Stimulated activated CD4-positive, alpha-beta T cell treated with anti-CD3 and anti-CD28 coated beads, Interleukin-1b, Interleukin-23, amount 100 ng/mL, for 48 hours (primary cell): ENCODE measurements at places on chromosomes 2 and 18.

GRCh38 chr2:20317197-20317596, 33.4 kb downstream of the PUM2 start:
- no peak for DNase-seq

DNA sequence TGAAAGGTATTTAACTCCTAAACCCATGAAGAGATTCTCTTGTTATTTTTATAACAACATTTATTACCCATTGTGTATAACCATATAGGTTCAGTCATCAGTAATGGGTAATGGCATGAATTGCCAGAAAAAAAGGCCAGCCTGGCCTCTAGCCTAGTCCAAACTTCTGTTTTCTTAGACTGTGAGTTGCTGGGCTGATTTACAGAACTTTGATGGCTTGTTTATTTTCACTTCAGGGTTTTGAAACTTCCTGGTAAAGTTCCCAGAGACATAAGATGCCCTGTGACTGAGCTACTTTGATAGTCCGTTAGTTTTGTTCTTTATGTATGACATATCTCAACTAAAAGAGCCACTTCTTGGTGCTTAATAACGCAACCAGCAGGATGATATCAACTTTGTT, 164.8 kb downstream of the METTL4 start:
- no peak for DNase-seq

DNA sequence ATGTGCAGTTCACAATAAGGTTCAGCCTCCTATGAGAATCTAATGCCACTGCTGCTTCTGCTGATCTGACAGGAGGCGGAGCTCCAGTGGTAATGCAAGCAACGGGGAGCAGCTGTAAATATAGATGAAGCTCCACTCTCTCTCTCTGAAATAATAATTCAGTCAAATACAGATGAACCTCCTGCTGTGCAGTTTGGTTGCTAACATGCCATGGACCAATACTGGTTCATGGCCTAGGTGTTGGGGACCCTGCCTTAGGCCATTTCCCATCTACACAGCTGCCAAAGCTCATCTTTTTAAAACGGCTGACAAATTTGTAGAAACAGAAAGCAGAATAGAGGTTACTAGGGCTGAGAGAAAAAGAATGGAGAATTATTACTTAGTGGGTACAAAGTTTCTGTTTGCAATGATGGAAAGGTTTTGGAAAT, 10.7 kb upstream of the HNRNPA3 start:
- DNase-seq, result no peak

DNA sequence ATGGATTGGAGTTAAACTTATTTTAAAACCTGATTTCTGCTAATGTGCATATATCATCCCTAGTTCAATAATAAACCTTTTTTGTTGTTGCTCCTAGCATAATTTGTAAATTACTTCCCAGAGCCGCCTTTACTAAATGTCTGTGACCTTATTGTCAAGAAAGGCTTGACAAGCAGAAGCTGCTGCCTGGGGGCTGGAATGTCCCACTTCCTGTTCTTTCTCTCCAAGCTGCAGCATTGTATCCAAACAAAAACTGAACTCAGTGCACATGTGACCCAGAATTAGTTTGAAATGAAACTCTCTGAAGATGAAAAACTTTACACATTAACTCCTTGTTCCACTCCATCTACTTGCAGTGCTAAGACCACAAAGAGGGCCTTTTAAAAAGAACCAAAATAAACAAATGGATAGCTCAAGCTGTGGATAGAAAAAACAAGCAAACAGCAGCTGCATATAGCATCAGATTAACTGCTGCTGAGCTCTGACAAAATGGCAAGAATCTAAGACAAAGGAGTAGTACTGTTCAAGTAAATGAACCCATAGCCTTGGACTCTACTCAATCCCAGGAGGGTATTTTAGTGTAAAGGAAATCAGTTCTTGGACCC, 99.8 kb upstream of the NEUROD1 start:
- no peak for DNase-seq

DNA sequence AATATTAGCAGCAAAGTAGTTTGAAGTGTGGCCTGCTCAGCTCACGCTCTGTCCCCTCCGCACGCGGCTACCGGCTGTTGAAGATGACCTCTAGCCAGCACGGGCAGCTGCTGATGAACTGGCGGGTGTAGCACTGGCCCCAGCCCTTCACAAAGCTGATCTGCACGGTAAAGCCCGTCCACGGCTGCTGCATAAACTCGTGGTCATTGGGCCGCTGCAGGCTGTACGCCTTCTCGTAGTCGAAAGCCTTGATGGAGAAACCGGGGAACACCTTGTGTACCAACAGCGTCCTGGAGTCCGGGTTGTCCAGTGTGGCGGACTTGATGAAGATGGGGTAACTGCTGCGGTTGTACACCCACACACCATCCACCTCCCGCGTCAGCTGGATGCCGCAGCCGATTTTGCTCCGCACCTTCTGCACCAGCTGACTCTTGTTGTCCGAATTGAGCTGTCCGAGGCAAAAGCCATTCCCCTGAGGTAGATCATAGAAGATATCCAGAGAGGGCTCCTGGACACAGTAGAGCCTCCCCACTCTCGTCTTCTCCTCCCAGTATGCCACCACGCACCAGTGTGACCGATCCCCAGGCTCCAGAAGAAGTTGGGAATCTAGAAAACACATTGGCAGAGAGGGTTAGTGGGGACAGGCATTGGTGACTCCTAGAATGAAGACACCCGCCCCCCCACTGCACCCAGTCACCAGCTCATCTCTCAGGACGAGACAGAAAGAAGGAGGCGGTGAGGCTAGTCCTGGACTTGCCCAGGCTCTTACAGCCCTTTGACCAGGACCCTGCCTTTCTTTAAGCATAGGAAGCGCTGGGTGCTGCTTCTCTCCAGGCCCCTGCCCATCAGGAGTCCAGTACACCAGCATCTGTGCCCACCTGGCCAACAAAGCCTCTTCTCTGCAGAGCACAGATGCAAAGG, 29.2 kb downstream of the SMAD7 start:
- DNase-seq, result no peak

GRCh38 chr18:49249521-49249920, 210.9 kb downstream of the DYM start:
- DNase-seq, result no peak

- DNase-seq, result no peak
Observed at GRCh38 chr18:6406075-6406909, 8.4 kb downstream of the L3MBTL4 start.

DNA sequence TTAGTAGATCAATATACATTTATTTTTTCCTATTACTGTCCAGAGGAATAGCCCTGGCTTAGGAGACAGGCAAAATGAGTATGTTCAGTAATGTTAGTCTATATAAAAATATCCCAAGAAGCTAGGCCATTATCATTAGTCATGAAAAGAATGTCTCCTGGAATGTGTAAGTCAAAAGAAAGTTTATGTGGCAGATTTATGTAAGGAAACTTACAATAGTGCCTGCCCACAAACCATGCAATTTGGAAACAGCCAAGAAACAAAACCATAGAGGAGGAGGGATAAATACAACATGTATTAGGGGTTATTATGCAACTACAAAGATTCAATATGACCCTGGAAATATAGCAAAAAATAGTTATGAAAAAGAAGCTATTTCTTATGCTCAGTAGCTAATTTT, 96.3 kb downstream of the NOL4 start:
- DNase-seq, result no peak

DNA sequence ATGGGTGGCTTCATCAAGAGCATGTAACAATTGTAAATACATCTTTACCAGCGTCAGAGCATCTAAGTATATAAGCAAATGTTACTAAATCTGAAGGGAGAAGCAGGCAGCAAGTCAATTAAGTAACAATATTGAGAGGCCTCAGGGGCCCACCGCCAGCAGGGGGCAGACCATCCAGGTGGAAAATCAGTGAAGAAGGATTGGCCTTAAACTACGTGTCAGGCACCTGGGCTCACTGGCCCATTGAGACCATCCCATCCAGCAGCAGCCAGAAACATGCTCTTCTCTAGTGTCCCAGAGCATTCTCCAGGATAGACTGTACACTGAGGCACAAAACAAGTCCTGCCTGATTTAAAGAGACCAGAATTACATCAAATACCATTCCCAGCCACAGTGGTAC, 96.2 kb upstream of the SNTG2 start:
- DNase-seq, result peak; percentile 28

GRCh38 chr2:203200866-203201265, 38.0 kb upstream of the CYP20A1 start:
- DNase-seq, result no peak

DNA sequence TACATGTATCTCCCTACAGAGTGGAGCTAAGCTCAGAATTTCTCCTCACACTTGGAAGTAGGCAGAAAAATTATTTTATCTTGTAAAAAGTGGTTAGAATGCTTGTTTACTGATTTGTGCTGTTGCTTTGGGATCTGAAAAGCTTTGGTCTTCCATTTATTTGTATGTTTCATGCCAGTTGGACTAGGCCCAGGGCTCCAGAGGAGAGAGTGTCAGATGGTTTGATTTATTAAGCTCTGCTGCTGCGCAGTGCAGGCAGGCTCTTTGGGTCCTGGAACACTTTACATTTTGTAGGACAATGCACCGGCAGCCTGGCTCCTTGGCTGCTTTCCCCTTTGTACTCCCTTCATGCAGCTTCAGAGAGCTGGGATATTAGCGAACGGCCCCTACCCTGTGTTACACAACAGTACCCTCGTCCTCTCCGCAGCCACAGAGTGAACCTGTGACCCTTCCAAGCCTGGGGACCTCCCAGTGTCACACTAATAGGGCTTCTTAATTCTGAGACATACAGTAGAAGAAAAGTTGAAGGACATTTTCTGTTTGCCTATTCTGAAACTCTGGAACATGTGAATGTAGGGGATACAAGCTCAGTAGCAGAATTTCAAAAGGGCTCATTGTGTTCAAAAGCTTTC, 56.7 kb upstream of the EML6 start:
- no peak for DNase-seq

DNA sequence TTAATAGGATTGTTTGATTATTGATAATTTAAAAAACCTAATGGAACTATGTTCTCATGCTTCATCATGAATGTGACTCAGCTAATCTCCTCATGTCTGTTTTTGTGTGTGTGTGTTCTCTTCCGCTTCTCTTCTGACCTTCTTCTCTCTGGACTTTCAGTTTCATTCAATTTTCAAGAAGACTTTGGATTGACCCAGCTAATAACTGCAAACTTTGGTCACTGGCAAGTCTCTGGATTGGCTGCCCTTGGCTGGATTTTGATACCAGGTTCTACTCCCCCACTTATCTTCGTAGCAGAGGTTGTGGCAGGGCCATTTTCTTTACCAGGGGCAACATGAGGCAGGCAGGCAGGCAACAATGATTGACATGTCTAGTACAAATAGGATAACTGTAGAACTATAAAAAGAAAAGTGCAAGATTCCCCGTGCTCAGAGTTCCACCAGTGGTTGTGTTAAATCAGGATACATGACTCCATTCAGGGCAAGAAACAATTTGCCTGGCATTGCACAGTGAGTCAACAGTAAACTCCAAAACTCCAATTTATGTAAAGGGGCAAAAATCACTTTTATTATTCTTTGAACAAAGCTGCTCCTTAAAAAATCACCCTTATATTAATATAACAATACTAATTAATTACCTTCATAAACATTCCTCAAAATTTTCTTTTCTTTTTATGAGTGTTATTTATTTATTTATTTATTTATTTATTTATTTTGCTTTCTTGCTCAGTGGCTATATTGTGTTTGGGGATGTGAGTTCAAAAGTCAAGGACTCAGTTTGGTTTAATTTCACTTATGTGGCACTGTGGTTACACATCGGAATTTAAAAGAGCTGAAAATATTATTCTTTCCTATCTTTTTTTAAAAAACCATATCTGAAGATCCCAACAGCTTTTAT, 167.6 kb downstream of the RND3 start:
- no peak for DNase-seq

DNA sequence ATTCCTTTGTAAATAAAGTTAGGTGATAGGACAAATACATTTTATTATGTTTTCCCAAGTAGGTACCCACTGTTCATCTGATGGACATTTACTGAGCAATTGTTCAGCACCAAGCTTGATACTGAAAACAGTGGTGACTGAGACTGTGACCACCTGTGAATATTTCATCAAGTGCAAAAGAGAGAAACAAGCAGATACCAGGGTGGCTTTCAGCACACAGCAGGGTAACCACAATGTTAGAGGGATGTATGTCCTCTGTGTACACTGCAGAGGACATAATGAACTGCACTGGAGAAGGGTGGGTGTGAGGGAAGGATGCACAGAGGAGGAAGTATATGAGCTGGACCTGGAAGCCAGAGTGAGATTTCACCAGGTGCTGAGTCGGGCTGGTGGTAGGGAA, 411.8 kb downstream of the RAD51AP2 start:
- DNase-seq, result no peak

DNA sequence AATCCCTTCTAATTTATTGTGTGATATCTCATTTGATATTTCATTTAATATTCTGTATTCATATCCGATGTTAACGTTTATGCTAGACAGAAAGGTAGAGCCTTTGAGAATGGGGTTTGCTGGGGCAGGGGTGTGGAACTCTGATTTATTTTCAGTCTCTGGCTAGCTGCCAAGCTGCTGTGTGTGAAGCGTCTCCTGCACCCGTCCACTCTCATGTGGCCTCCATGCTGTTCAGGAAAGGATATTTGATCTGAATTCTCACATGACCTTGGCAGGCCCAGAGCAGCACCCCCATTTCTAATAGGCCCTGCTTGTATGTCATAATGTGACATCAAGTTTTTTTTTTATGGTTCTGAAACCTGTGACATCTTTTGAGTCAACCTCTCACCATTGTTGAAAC, 1.6 kb downstream of the IL1R1 start:
- DNase-seq, result no peak

- DNase-seq, result no peak
Observed at GRCh38 chr18:79780547-79780946, 17.2 kb upstream of the KCNG2 start.

DNA sequence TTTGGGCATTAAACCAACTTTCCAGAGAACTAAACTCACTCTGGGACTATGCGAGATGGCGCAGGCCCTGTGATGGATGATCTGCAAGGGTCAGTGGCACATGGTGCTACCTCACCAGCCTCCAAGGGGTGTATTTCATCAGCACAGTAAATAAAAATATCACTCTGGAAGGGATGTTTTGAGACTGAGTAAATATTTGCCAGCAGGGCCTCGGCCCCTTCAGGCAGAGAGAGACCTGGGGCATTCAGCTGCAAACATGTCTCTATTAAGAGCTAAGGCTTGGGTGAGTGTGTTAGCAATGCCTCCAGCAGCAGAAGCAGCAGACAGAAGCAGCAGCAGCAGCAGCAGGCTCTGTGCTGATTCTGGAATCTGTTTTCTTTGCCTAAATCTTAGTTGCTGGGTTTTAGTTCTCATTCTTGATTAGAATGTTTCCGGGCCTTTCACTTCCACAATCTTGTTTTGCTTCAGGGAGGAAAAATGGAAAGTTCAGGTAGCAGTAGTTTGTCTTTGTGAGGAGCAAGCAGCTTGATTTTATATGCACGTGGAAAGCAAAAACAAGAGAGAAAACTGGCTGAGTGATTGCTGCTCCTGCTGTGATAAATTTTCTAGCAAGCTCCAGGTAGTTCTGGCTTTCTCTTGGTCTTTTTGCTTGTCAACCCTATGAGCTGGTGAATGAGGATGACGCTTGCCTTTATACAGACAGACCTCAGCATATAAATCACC, 18.6 kb downstream of the ADCYAP1 start:
- DNase-seq, result no peak

DNA sequence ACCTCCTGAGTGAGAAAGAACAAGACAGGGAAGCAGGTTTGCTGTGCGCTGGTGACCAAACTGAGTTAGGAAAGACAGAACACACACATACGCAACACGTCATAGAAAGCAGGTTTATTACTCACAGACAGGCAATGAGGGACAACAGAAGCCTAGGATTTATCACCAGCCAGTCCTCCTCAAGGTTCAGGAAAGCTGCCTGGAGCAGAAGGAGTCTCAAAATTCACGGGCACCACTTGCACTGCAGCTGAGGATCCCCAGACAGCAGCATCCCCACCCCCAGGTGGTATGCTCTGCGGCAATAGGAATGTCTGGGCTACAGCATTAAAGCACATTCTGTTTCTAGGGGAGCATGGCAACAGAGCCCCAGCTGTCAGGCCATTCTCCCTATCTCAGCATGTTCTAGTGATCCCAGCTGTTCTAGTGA, 284.4 kb upstream of the RGPD4 start:
- DNase-seq, result no peak
